ENCODE measurements at places on chromosomes 5 and 9.
A peak's percentile ranks its signal among the peaks of the same experiment; 100 is the strongest.

DNA sequence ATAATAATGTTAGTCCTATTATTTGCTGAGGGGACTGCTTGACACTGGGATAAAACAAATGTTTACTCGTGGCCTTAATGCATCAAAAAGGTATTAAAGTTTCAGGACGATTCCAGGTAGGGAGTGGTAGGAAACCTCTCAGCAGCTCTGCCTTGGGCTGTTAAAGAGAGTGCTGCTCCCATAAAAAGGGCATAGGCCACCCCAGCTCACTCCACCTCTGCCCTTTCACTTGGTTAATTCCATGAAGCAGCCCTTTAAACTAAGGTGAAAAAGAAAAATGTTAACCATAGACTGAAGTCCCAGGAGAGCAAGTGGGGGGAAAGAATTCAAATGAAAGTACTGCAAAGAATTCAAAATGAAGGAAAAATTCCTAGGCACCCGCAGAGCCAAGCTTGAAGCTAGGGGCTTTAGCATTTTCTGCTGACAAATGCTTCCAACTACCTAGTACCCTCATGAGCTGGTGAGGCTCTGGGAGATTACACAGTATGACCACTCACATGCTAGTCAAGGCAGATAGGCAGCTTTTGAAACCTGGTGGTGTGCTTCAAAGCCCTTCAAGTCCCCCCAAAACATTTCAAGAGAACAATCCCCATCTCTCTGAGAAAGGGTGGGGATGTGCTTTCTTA lies 8.5 kb downstream of the KLF9 start:
- H3K27me3 ChIP-seq = no peaks in the 10 kb centered on the region
- H3K27ac ChIP-seq = no peak overlapping the region
- no peak for DNase-seq
- H3K4me1 ChIP-seq = peaks cover 92% of the 10 kb centered on the region
- peaks cover 5% of the 10 kb centered on the region for H3K36me3 ChIP-seq
- peak overlapping the region; percentile 9 for H3K4me3 ChIP-seq

- H3K36me3 ChIP-seq = no peaks in the 10 kb centered on the region
- H3K4me3 ChIP-seq = no peak overlapping the region
- no peaks in the 10 kb centered on the region for H3K27me3 ChIP-seq
- DNase-seq = no peak
These were observed 16.8 kb downstream of the RASGRF2 start for GRCh38 chr5:80976985-80977384.

DNA sequence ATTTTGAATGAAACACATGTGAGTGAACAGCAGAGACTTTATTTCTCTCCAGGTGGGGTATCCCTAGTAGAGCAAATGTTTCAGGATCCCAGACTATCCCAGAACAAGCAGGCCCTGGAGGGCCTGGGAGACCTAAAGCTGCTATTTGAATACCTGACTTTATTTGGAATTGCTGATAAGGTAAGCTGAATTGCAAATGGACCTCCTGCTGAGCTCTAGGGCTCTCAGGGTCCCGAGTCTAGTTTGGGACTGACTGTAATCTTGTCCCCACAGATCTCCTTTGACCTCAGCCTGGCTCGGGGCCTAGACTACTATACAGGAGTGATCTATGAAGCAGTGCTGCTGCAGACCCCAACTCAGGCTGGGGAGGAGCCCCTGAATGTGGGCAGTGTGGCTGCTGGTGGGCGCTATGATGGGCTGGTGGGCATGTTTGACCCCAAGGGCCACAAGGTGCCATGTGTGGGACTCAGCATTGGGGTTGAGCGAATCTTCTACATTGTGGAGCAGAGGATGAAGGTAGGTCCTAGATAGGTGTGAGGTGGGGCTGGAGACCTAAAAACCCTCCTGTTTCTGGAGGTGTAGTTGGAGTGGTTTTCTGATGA lies 3.3 kb upstream of the ZMAT2 start:
- no peaks in the 10 kb centered on the region for H3K27me3 ChIP-seq
- H3K27ac ChIP-seq = no peak overlapping the region
- DNase-seq = no peak
- peaks cover 28% of the 10 kb centered on the region for H3K4me1 ChIP-seq
- H3K36me3 ChIP-seq = peaks cover 70% of the 10 kb centered on the region

DNA sequence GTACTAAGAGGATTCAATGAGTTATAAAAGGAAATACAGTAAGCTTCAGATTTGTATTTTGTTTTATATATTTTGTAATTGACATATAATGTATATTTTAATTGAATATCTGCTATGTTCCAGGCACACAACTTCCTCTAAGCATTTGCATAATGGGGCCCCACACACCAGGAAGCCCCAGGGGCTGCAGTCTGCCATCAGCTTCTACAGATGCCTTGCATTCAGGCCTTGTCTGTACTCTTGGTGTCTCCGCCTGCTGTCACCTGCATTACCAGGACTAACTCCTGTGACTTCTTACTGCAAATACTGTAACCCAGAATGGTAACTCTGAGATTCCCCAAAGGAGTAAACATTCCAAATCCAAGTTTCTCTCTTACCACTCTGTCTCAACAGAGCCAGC lies 20.6 kb downstream of the ARL15 start:
- H3K27ac ChIP-seq = no peak overlapping the region
- no peak overlapping the region for H3K4me3 ChIP-seq
- no peaks in the 10 kb centered on the region for H3K4me1 ChIP-seq

GRCh38 chr5:5586721-5587120 lies 164.2 kb downstream of the ICE1 start:
- no peak overlapping the region for H3K4me3 ChIP-seq
- no peaks in the 10 kb centered on the region for H3K4me1 ChIP-seq
- H3K27me3 ChIP-seq = no peaks in the 10 kb centered on the region
- no peaks in the 10 kb centered on the region for H3K36me3 ChIP-seq

- peaks cover 53% of the 10 kb centered on the region for H3K4me1 ChIP-seq
- no peaks in the 10 kb centered on the region for H3K36me3 ChIP-seq
- DNase-seq = peak; percentile 85
- no peak overlapping the region for H3K4me3 ChIP-seq
- no peaks in the 10 kb centered on the region for H3K27me3 ChIP-seq
These were observed 73.0 kb downstream of the EHMT1 start for GRCh38 chr9:137691646-137692351.

DNA sequence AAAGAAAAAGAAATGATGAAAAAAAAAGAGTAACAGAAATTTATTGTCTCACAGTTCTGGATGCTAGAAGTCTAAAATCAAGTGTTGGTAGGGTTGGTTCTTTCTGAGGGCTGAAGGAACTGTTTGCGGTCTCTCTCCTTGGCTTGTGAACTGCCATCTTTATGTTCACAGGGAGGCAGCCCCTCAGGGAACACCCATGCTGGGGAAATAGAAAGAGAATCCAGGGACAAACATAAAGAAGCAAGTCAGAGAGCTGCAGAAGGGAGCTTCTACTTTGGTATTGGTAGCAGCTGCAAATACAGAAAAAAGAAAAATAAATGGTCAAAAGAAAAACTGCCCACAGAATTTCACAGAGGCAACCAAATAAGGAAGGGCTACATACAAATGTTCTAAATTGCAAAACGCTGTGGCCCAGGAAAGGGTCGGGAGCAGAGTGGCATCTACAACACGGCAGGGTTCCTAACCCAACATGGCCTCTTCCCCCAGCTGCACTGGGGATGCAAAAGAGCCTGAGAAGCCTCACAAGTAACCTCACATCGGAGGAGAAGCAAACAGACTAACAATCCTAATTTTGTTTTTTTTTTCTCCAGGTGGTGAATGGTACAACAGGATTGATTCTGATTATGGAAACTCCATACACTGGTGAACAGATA lies 37.4 kb downstream of the ELOVL7 start:
- no peaks in the 10 kb centered on the region for H3K27me3 ChIP-seq
- no peaks in the 10 kb centered on the region for H3K36me3 ChIP-seq
- no peaks in the 10 kb centered on the region for H3K4me1 ChIP-seq
- no peak overlapping the region for H3K4me3 ChIP-seq
- no peak overlapping the region for H3K27ac ChIP-seq
- DNase-seq = no peak

GRCh38 chr5:41356786-41357185 lies 143.5 kb upstream of the C6 start:
- H3K4me1 ChIP-seq = no peaks in the 10 kb centered on the region
- H3K36me3 ChIP-seq = no peaks in the 10 kb centered on the region
- H3K27ac ChIP-seq = no peak overlapping the region
- no peak overlapping the region for H3K4me3 ChIP-seq
- no peaks in the 10 kb centered on the region for H3K27me3 ChIP-seq
- no peak for DNase-seq

DNA sequence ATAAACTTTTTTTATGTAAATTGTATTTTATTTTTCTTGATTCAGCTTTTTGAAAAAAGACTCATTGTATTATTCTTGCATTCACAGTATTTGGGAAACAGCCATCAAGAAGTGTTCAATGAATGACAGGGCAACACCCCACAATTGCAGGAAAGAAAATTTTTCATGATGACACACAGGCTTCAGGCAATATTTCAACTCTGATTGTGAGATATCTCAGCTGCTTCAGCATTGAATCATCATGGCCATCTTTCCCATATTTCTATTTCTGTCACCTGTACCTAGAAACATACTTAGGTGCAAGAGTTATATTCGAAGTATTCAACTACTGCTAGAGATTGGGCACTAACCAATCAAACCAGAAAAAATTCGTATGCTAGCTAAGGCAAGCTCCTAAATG lies 446.0 kb downstream of the ISL1 start:
- H3K27me3 ChIP-seq = no peaks in the 10 kb centered on the region
- H3K27ac ChIP-seq = no peak overlapping the region
- no peaks in the 10 kb centered on the region for H3K36me3 ChIP-seq
- H3K4me1 ChIP-seq = no peaks in the 10 kb centered on the region
- no peak overlapping the region for H3K4me3 ChIP-seq

- no peaks in the 10 kb centered on the region for H3K36me3 ChIP-seq
- peak; percentile 67 for DNase-seq
- no peaks in the 10 kb centered on the region for H3K27me3 ChIP-seq
- no peak overlapping the region for H3K4me3 ChIP-seq
- H3K4me1 ChIP-seq = peaks cover 32% of the 10 kb centered on the region
These were observed 157.0 kb downstream of the RGS3 start for GRCh38 chr9:113620377-113621161.

- no peak overlapping the region for H3K4me3 ChIP-seq
- no peaks in the 10 kb centered on the region for H3K36me3 ChIP-seq
These were observed 28.8 kb upstream of the ADAMTS2 start for GRCh38 chr5:179373961-179374505.

DNA sequence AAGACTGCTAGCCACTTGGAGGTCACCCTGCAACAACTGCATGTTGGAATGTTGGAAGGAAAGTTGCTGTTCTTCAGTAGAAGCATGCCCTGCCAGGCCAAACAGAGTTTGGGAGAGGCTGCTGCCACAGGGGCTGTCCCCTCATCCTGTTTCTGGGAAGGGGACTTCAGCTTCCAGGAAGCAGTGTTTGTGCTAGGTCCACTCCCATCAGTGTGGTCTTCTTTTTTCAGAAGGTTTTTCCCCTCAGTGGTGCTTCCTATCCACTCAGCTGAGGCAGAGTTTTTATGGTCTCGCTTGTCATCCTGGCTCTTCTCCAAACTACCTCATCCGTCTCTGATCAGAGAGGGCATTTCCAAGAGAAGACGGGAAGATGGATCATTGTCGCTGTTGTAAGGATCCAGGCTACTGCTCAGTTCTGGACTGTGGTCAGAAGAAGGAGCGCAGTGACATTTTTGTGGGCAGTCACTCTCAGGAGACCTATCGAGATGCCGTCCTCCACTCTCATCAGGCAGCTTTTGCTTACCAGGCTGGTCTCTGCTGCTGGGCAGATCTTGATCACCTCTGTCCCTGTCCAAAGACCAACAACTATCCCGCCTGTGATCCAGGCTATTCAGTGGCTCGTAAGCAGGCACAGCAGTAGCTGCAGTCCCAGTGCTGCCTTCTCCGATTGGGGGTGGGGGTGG lies 97.8 kb upstream of the C5orf63 start:
- no peaks in the 10 kb centered on the region for H3K36me3 ChIP-seq
- H3K27ac ChIP-seq = no peak overlapping the region
- no peaks in the 10 kb centered on the region for H3K4me1 ChIP-seq
- DNase-seq = no peak
- no peaks in the 10 kb centered on the region for H3K27me3 ChIP-seq

DNA sequence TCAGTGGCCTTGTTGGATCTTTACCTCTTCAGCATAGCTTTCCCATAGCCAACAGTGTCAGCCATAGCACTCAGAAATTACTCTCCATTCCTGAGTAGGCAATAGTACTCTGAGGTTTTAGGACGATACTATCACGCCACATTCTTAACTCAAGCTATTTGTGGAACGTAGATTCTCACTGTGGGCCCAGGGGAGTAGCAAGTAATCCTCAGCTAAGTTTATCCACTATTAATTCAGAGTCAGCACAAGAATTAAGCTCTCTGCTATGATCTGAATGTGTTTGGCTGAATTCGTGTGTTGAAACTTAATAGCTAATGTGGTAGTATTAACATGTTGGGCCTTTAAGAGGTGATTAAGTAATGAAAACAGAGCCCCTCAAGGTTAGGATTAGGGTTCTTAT lies 858.8 kb upstream of the NUDT12 start:
- no peak overlapping the region for H3K27ac ChIP-seq
- no peak overlapping the region for H3K4me3 ChIP-seq
- H3K36me3 ChIP-seq = no peaks in the 10 kb centered on the region
- DNase-seq = no peak
- no peaks in the 10 kb centered on the region for H3K27me3 ChIP-seq

DNA sequence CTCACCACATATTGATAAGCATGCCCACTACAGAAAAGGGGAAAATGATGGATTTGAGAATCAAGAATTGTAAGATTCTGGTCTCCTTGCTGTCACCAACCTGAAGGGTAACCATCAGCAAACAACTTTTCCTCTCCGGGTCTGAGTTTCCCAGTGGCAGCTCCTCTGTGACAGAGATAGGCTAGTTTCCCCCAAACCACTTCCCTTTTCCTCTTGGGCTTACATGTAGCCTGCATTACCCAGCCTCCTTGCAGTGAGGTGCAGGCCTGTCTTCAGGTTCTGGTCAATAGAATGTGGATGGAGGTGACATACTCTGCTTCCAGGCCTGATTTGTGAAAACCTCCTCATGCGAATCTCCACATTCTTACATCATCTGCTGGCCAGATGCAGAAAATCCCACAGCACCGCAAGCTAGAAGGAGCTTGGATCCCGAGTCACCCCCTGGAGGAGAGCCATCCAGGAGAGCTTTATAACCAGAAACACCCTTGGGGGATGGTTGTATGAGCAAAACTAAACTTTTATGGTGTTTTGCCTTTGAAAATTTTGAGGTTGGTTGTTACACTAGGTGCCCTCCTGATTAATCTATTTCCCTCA lies 206.1 kb downstream of the RGS3 start:
- no peaks in the 10 kb centered on the region for H3K36me3 ChIP-seq
- no peak for DNase-seq
- no peaks in the 10 kb centered on the region for H3K4me1 ChIP-seq
- no peaks in the 10 kb centered on the region for H3K27me3 ChIP-seq
- H3K4me3 ChIP-seq = no peak overlapping the region

DNA sequence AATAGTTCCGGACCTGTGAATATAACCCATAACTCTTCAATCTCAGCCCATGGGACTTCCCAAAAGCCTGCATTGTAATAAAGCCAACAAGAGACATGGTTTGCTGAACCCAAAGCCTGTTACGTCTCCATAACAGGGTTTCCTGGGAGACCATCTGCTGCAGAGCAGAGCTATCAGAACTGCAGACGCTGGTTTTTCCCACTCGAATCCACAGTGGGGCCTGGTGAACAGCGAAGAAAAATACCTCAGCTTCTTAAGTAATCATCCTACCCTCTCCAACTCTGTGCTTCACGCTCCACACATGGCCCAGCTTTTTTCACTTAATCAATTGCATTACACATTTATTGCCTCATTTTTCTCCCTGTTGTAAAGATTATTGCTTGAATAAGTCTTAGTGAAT lies 409.5 kb upstream of the GRIA1 start:
- no peaks in the 10 kb centered on the region for H3K27me3 ChIP-seq
- no peaks in the 10 kb centered on the region for H3K4me1 ChIP-seq
- DNase-seq = no peak
- H3K4me3 ChIP-seq = no peak overlapping the region
- no peak overlapping the region for H3K27ac ChIP-seq
